ENCODE measurements at places on chromosomes 16 and 17. TPM values are rescaled to one million over a fixed set of nuclear protein-coding genes. Genes with fewer than 3 reads are reported as not detected.

FBXW10 gene
- 0.86 TPM for total RNA-seq

WNK4 gene
- total RNA-seq = 0.37 TPM

CIBAR2 gene
- not detected for total RNA-seq

KCNJ16 gene
- 93.9 TPM for total RNA-seq

TMED6 gene
- 1.0 TPM for total RNA-seq

DNA sequence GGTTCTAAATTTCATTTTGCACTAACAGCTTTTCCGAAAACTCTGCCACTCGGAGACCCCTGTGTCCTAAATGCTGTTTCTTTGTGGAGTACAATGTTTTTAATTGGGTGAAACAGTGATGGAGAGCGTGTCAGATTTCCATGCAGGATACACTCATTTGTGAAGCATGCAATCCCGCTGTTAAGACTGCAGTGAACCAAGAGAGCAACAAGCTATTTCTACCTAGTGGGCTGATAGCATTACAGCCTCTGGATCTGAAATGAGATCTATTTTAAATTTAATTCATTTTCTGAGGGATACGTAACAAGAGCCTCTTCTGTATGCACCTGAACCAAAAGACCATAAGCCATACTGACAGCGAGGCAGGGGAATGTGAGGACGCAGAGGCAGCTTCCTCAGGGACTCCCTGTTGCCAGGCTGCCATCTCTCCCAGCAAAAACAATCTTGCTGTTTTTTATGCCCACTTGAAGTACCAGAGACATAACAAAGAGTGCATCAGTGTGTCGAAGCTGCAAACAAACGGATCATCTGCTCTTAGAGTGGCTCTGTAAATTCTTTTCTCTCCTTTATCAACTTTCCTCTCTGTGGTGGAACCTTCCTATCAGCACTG is 199.9 kb upstream of the COX10 start:
- no peak for DNase-seq

DNA sequence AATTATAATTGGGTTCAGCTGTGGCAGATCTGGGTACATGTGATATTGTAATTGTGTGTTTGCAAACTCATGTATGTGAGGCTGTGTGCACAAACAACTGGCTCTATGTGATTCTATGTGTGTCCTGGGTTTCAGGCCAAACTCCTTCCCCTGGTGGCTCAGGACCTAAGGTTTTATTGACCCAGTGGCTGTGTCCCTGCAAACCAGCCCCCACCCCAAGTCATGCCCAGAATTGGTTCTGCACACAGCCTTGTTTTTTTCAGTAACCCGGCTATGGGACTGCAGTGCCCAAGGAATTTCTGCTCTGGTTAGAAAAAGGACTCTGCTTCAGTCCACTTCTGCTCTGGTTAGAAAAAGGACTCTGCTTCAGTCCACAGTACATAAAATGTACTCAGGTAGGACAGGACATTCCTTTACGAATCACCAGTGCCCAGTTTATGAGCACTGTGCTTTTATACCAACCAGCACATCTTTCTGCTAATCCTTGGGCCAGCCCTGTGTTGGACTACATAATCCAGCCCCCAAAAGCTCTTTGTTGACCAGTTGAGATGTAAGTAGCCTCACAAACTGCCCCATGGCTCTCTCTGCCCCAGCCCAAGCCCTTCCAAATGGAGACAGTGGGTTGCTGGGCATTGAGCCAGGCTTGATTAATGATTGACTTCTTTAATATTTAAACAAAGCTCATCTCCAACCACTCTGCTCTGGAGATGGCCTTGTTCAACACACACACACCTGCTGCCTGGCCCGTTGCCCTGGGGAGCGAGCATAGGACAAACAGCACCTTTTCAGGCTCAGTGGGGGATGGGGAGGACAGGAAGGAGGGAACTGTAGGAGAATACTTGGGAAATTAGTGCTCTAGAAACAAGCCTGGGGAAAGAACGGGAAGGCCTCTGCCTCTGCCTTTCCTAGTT is 2.9 kb upstream of the KCNH6 start:
- peak; percentile 71 for DNase-seq

- DNase-seq = no peak
Observed at GRCh38 chr16:21698169-21699032, 34.6 kb downstream of the OTOA start.
